ENCODE measurements at places on chromosomes 13 and 19. TPM values are rescaled to one million over a fixed set of nuclear protein-coding genes. Genes with fewer than 3 reads are reported as not detected.

The FPR3 gene
- 4.0 TPM for total RNA-seq

The ZNF99 gene
- total RNA-seq: 0.05 TPM

The CGB7 gene
- not detected for total RNA-seq

The LILRB1 gene
- total RNA-seq: 1.7 TPM

The ERICH4 gene
- not detected for total RNA-seq

The PSG6 gene
- total RNA-seq: not detected

- no peak for DNase-seq
Measured at GRCh38 chr19:38515896-38516295, 82.4 kb downstream of the RYR1 start.

DNA sequence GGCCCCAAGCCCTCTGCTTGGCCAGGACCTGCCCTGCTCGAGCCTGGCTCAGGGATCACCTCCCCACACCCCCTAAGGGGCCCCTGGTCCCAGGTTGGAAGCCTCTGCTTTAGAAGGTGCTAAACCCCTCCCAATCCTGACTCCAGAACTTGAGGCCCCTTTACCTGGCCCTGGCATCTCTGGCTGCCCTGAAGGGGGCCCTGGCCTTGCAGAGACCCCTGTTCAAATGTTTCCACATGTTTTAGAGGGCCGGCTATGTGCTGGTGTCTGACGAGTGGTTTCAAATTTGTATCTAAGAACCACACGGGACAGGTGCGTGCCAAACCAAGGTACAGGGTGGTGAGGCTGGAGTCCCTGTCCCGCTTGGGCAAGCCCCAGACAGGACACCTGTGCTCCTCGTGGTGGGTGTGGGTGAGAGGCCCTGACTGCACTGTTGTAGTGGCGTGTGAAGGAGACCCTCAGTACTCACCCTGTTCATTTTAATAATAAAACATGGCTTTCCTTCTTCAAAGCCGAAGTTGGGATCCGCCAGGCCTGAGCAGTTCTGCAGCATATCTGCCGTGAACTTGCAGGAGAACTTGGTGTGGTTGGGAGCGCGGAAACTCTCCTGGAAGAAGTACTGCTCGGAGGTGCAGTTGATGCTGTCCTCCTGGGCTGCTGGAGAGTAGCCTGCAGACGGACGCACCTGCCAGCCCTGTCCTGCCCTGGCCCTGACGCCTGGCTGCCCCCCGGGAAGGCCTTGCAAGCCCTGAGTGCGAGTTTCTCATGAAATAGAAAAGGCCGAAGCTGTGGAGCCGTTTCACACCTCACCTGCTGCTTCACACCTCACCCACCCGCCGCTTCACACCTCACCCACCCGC lies 5.4 kb downstream of the ATP4B start:
- DNase-seq: peak; percentile 25

DNA sequence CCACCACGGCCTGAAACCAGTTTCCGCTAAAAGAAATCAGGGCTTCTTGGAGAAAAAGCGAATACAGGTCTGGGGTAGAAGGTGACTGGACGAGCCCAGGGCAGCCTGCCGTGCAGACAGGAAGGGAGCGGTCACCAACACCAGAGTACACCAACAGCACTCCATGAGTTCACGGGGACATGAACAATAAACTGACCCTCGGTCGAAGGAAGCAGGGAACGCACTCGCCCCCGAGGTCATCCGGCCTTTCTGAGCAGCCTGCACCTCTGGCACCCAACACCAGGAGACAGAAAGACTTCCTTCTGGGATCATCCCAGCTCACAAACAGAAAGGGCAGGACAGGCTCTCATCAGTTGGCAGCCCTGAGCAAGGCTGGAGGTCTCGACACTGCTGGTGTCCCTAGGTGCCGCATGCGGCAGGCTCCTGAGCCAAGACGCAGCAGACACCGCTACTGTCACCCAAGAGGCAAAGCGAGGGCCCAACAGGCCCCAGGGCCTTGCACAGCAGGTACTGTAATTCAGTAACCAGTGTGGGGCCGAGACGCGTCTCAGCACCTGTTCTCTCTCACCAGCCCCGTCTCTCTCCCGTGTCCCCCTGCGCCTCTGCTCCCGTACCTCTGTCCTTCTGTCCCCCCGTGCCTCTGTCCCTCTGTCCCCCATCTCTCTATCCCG lies 18.0 kb downstream of the DCUN1D2 start:
- DNase-seq: no peak

DNA sequence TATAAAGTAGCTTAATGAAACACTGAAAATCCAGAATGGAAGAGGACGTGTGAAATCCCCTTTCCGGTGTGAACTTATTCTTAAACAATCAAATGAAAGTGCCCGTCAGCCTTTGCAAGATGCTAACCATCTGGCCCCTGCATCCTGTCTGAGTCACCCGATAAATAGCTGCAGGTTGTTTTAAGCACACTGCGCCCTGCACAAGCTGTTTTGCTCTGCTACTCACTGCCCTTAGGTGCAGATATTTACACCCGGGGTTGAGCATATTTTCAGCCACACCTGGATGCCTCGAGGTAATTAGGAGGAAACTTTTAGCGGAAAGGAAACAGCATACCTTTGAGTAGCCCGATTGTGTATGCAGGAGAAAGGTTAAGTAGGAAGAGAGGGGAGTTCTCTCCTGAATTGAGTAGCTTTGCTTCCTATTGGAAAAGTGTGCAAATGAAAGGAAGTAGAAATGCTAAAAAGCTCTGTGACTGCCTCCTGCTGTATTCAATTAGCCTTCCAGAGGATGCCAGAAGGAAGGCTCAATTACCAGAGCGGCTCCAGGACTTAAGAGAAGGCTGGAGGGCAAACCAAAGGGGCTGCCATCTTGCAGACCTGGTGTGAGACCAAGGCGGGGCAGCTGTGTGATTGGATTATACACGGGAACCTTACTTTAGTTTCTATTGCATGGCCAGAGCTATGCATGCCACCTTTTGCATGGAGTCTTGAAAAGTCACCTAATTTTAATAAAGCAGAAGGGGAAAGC lies 42.5 kb downstream of the IRS2 start:
- no peak for DNase-seq

DNA sequence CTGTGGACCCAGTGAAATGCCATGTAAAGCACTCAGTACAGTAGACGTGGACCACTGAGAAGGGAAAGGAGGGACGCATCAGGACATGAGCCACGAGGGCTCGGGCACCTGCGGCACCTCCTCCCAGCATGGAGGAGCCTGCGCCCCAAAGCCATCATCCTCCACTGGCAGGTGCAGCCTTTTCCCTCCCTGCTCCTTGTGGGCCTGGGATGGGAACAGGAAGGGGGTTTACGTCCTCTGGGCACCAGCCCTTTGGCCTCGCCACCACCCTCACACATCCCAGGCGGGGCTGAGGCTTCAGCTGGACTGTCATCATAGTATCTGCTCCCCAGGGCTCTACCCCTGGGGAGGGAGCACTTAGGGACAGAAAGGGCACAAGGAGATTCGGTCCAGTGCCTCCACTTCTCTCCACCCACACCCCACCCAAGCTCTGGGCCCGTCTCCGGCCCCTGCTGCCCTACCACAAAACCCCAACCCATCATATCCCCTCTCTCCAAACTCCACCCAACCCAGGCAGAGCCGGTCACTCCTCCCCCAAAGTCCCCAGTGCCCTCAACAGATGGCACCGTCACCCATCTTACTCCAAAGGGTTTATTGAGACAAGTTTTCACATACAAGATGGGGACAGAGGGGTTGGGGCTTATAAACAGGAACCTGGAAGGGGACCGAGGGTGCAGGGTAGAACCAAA lies 2.2 kb upstream of the PRKD2 start:
- peak; percentile 29 for DNase-seq

DNA sequence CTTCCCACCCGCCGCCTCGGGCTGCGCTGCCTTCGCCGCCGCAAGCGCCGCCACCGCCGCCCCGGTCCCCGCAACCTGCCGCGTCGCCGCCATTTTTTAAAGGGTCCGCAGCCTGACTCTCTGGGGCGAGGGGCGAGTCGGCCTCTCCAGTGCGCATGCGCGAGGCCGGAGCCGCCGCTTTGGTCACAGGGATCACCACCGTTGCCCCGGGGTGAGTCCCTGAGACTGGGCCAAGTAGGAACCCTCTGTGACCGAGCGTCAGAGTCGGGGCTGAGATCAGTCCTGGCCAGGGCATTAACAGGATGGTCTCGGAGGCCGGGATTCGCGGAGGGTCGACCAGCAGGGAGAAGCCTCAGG lies 42.6 kb downstream of the ZNF146 start:
- peak; percentile 54 for DNase-seq

DNA sequence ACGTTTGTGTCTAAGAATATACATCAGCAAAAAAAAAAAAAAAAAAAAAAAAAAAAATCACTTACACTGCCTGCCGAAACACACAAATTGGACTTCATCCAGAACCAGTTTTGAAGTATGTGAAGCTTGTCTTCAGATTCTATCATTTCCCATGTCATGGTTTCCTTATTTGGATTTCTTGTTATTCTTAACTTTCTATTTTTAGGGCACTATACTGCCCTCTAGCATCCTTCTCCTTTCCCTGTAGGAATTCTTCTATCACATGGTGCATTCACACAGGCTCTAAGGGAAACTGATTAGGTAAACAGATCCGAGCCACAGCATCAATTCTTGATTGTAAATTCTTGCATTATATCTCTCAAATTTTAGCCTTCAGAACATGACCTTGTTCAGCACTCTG lies 1507.5 kb downstream of the OLFM4 start:
- no peak for DNase-seq

- DNase-seq: peak; percentile 86
Measured at GRCh38 chr13:95191821-95192563, 109.3 kb downstream of the ABCC4 start.

DNA sequence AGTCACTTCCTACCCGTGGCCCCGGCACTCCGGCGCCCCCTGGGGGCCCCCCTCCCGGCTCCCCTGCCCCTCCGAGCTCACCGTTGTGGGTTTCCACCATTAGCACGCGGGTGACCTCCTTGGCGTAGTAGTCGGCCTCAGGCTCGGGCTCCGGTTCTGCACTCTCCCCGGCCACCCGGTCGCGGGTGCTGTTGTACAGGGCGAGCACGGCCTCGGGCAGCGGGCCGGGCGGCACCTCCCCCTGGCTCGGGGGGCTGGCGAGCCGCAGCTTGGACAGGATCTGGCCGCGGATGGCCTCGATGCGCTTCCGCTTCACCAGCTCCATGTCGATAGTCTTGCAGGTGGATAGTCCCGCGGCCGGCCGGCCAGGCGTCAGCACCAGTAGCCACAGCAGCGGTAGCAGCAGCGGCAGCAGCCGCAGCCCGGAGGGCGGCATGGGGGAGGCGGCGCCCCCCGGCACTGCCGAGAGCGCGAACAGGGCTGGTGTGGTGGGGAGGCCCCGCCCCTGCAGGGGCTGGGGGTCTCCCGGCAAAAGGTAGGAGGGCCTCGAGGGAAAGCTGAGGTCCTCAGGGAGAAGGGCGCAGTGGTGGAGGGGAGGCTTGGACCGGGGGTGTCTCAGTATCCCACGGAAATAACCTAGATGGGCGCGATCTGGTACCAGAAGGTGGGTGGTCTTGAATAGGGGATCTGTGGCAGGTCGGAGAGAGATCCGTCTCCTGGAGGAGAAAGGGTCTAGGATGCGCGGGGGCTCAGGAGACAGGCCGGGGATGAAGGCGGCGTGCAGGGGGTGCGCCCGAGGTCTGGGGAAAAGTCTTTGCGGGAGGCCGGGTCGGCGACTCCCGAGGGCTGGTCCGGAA lies 885 bp downstream of the TGFB1 start:
- DNase-seq: peak; percentile 85

- DNase-seq: no peak
Measured at GRCh38 chr13:71278512-71278911, 588.5 kb downstream of the DACH1 start.

DNA sequence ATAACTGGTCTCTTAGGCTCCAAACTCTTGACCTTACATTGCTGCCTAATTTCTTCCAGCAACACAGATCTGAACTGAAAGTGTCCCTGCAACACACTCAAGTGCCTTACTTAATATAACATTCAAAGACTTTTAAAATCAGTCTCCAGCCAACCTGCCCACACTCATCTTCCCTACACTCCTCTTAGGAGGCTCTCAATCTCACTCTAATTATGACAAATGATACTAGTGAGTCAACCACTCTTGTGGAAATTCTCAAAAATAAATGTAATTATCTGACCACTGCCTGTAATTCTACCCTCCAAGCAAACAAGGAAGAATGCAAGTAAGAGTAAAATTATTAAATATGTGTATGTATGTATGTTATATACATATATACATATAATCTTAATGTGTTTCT lies 348.1 kb upstream of the MIR17HG start:
- DNase-seq: no peak

DNA sequence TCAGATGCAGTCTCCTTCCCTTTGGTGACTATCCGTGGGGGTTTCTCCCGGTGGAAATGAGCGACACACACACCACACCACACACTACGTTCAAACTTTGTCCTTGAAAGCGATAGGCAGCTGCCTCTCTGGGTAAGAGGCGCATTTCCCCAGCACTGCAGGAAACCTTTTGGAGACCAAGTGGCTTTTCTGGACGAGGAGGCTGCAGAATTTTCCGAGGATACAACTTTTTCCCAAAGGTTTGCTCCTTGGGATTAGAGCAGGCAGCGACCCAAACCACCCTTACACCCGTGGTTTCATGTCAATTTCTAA lies 38.2 kb upstream of the FLT1 start:
- DNase-seq: no peak

GRCh38 chr19:16897029-16897855 lies 8.4 kb downstream of the F2RL3 start:
- peak; percentile 96 for DNase-seq

DNA sequence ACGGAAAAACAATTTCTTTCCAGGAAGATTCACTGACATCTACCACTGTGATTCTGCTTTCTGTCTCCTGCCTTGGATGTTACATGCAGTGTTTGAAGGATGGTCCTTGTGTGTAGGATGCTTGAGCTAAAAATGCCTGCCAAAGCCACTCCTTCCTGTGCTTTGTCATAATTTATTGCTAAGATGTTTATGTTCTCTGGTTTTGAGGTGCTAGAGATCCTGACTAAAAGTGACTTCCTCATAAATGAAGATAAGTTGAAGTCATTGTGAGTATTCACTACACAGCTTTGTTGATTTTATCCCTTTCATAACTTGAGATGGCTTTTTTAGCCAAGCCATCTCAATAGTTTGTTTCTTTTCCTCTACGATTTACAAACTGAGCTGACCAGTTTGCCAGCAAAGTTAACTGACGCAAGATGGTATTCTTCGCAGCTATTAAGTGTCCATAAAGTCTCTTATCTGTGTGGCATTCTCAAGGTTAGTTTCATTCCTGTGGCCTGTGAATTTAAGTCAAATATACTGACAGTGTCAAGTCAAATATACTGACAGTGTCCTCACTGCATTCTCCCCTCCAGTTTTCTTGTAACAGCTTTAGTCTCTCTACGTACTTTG lies 15.7 kb upstream of the FBXL3 start:
- DNase-seq: no peak

GRCh38 chr19:3837332-3837731 lies 31.5 kb downstream of the ZFR2 start:
- no peak for DNase-seq

DNA sequence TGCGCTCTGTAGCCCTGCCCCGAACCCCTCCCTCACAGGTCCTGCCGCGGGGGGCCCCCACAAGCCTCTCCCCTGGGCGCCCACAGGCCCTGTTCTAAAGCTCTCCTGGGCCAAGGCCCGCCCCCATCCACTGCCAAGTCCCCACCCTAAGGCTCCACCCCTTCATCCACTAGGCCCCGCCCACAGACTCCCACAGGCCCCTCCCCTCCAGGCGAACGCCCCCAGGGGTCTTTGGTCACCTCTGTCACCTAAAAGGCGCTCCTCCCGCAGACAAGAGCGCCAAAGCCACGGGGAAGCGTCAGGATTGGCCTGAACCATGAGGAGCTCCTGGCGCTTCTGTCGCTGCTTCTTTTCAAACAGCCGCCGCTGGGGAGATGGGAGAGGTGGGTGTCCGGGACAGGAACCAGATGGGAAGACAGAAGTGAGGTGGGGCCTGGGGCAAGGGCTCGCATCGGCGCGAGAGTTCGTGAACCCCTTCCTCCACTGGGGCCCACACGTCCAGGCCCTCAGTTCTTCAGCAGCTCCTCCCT lies 2.3 kb downstream of the TULP2 start:
- DNase-seq: peak; percentile 80

- no peak for DNase-seq
Measured at GRCh38 chr19:7873304-7874075, 700 bp downstream of the PRR36 start.

Data from Right ventricle myocardium superior (tissue), 1 donor.